CD4-positive, alpha-beta memory T cell (primary cell): ENCODE measurements at places on chromosomes 11 and 22. TPM values are rescaled to one million over a fixed set of nuclear protein-coding genes. Genes with fewer than 3 reads are reported as not detected.

The IFTAP gene
- total RNA-seq: 0.94 TPM

The TTC12 gene
- total RNA-seq: 75.1 TPM

The PHETA2 gene
- total RNA-seq: 1.7 TPM

The OR51B4 gene
- not detected for total RNA-seq

The MRGPRX3 gene
- total RNA-seq: not detected

The DDB1 gene
- 156 TPM for total RNA-seq
